Right lung (tissue), 10 donors: ENCODE measurements at places on chromosomes 1 and 21.

- no peak for DNase-seq
Measured at GRCh38 chr1:22038036-22038435, 14.5 kb upstream of the CDC42 start.

GRCh38 chr21:29555601-29556000 lies 256.9 kb downstream of the BACH1 start:
- DNase-seq, result no peak

DNA sequence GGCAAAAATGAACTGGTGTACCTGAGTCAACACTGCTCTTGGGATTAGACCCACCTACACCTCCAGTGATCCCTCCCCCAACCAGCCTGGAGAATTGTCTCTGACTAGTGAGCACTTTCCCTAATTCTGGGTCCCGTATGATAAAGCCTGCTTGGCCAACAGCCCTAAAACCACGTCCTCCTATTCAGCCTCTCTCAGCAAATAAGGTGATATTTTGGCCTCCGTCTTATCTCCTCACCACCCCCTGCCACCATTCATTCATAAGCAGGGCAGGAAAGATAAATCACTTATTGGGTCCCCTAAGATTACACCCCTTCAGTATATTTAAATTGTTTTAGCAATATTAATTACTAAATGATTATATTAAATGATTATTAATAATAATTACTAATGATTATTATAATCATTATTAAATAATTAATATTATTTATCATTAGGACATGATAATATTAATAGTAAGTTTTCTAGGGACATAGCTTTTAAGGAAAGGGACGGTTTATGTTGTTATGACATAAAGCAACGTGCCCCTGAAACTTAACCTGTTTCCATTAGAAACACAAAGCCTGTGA lies 108.0 kb downstream of the DUSP10 start:
- no peak for DNase-seq

DNA sequence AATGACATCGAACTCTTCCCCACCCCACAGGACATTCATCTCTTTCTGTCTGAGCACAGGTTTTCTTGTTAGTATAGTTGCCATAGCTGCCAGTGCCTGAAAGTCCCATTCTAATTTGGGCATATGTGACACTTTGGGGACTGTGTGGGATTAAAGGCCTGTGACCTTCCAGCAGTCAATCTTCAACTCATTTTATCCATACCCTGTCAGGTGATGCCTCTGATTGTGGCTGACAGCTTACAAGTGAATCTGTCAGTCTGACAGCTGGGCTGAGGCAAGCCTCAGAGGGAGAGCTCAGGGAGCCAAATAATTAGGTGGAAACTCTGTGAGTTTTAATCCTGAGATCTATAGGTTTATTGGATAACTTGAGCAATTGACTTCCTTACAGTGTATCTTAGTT lies 29.6 kb downstream of the ZCCHC17 start:
- no peak for DNase-seq

GRCh38 chr1:180542113-180542837 lies 16.5 kb upstream of the OVAAL start:
- no peak for DNase-seq
